Vagina (tissue), 2 donors: ENCODE measurements at places on chromosomes 4 and X.
A peak's percentile ranks its signal among the peaks of the same experiment; 100 is the strongest.

GRCh38 chrX:9291629-9292028, 173.2 kb upstream of the TBL1X start:
- DNase-seq, result no peak

- DNase-seq, result no peak
Measured at GRCh38 chrX:65406532-65406931, 128.1 kb downstream of the LAS1L start.

GRCh38 chrX:22629105-22629725, 356.5 kb downstream of the CBLL2 start:
- DNase-seq, result no peak

DNA sequence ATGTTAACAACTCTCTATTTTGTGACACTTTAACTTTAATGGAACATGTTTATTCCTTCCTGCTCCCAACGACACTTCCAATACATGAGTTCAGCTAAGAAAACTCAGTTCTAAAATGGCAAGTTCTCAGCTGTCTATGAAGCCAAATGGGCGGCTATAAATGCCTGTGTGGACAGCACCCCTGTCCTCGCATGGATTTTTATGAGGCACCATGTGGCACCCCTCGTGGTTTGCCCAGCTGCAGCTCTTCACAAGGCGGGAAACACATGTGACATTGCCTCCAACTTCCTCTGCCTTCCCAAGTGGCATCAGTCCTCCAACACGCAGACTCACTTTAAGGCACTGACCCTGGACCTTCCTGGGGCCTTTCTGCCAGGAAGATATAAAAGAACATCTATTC, 48.0 kb downstream of the SH3RF1 start:
- DNase-seq, result no peak

DNA sequence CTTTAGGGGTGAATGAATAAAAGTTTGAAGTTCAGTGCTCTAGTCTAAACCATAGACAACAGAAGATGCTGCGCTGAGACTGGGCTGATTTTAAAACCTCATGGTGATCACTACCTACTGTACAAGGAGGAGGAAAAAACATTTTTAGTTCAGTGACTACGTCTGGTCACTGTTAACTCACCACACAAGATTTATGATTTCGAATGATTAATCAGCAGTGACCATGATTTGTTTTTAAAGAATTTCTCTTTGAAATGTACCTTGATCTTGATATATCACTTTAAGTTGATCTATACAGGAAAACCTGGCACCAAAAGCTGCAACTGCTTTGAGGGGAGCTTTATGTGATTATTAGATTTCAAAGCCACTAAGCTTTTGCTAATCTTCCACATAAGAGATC, 286.3 kb downstream of the PDGFC start:
- no peak for DNase-seq

DNA sequence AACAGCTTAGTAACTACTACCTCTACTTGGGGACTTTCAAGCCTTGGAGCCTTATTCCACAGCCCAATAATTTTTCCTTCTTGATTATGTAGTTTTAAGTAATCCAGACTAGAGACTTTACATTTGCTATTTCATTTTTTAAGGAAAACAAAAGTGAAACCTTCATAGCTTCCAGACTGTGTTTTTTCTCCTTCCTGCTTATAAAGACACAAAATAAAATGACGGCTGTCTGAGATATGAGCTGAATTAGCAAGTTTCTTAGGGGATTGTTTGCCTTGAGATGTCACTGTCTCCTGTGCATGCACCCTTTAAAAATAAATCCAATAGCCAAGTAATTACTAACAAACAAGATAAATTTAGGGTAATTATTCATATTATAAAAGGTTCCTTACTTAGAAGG, 78.8 kb upstream of the PACRGL start:
- no peak for DNase-seq

DNA sequence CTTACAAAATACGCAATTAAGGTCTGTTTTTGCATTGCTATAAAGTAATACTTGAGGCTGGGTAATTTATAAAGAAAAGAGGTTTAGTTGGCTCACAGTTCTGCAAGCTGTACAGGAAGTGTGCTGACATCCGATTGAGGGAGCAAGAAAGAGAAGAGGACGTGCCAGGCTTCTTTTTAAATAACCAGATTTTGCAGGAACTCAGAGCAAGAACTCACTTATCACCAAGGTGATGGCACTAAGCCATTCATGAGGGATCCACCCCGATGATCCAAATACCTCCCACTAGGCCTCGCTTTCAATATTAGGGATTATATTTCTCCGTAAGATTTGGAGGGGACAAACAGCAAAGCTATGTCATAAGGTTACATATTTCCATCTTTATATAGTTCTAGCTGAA, 456.7 kb downstream of the GLUD2 start:
- DNase-seq, result no peak

- DNase-seq, result peak; percentile 91
Measured at GRCh38 chr4:52996261-52997131, 134.4 kb downstream of the RASL11B start.

DNA sequence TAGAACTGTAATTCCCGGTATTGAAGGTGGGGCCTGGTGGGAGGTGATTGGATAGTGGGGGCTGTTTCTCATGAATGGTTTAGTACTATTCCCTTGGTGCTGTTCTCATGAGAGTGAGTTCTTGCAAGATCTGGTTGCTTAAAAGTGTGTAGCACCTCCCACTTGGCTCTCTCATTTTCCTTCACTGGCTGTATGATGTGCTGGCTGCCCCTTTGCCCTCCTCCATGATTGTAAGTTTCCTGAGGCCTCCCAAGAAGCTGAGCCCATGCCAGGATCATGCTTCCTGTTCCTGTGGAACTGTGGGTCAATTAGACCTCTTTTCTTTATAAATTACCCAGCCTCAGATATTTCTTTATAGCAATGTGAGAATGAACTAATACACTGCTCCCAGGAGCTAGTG, 8.7 kb downstream of the ANXA10 start:
- DNase-seq, result no peak

- DNase-seq, result no peak
Measured at GRCh38 chr4:134260126-134260525, 58.5 kb upstream of the PABPC4L start.

DNA sequence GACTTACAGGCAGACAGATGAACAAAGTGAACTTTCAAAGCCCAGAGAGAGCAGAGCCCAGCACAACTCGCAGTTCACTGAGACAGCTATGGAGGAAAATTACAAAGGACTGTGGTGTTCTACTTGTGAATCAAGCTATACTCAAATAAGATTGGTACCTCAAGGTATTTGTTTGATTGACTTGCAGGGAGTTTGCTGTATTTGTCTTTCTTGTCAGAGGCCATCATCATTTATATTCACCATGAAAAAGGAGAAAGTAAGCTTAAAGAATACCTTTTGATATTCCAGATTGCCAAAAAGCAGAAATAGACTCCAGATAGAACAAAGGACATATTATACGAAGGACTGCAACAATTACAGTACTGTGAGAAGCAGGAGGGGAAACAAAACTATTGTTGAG, 1047.9 kb downstream of the RPA4 start:
- DNase-seq, result no peak

DNA sequence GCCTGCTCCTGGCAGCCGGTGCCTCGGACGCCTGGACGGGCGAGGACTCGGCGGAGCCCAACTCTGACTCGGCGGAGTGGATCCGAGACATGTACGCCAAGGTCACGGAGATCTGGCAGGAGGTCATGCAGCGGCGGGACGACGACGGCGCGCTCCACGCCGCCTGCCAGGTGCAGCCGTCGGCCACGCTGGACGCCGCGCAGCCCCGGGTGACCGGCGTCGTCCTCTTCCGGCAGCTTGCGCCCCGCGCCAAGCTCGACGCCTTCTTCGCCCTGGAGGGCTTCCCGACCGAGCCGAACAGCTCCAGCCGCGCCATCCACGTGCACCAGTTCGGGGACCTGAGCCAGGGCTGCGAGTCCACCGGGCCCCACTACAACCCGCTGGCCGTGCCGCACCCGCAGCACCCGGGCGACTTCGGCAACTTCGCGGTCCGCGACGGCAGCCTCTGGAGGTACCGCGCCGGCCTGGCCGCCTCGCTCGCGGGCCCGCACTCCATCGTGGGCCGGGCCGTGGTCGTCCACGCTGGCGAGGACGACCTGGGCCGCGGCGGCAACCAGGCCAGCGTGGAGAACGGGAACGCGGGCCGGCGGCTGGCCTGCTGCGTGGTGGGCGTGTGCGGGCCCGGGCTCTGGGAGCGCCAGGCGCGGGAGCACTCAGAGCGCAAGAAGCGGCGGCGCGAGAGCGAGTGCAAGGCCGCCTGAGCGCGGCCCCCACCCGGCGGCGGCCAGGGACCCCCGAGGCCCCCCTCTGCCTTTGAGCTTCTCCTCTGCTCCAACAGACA, 4.4 kb downstream of the SOD3 start:
- DNase-seq, result no peak

DNA sequence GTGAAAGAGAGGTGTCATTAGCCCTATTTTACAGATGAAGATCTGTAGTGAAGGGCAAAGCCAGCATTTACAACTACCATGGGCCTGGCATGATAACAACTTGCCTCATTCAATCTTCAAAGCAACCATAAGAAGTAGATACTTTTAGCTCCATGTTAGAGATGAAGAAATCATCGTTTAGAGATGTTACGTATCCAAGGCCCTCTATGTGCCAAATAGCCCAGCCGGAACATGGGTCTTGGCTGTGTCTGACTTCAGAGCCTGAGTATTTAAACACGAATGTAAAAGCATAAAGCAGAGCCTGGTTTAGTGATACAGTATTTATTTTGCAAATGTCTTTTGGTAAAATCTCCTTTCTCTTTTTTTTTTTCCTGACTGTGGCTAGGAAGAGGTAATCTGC, 197.1 kb downstream of the RASL11B start:
- no peak for DNase-seq

- DNase-seq, result no peak
Measured at GRCh38 chrX:38277802-38278201, 49.5 kb downstream of the RPGR start.

- DNase-seq, result no peak
Measured at GRCh38 chr4:36872679-36873078, 371.9 kb upstream of the NWD2 start.

DNA sequence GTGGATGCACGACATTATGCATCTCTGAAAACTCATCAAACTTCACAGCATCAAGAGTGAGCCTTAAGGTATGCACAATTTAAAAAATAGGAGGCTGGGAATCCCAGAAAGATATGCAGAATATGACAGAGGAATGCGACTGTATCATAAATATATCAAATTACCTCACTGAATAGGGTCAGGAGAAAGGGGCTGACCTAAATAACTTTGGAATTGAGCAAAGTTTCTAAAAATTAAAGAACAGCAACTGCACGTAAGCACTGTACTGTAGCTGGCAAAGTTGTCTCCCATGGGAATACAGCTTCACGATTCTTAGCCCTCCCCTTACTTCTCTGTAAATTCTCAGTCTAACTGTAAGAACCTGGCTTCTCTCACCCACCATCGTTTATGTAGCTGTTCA, 397.4 kb upstream of the ZFP42 start:
- no peak for DNase-seq

- no peak for DNase-seq
Measured at GRCh38 chr4:71608678-71609071, 175.2 kb downstream of the GC start.

DNA sequence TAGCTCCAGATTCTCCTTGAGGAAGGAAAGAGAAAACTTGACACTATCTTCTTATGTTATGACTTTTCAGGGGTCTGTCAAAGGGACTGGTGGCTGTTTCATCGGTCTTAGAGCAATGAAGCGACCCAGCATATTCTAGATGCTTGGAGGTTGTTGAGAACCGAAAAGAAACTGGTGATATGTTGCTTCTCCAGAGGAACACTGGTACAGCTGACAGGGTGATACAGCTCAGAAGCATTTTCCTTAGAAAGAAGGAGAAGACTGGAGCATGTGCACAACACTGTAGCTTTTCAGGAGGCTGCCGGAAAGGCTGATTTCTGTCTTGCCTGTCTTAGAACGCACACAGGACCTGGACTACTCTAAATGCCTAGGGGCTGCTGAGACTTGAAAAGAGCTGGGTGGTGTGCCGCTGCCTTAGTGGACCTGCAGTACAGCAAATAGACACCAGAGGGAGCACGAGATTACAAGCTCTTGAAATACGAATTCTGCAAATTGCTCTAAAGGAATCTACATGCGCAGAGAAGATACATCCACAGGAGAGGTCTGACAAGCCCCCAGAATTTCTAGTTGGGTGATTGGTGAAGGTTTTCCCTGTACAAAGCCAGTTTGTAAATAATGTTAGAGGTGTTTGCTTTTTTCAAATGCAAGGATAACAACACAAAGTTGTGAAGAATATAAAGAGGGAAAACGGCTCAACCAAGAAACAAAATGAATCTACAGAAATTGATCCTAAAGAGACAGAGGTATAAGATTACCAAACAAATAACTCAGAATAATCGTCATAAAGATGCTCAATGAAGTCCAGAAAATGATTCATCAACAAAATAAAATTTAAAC, 223.1 kb upstream of the DMD start:
- no peak for DNase-seq

DNA sequence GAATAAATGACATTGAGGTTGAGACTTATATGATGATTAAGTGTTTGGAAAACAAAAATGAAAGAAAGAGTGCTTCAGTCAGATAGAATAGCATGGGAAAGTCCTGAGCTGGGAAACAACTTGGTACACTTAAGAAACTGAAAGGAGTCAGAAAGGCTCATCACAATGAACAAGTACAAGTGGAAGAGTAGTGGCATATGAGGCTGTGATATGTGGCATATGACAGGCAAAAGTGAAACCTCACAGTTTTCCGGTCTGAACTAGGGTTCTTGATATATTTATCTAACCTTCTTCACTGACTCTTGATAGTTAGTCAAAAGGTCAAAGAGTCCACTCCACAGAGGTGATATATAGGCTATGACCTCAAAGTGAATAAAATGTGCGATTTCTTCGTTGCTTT, 537.1 kb upstream of the CXorf51A start:
- DNase-seq, result no peak

DNA sequence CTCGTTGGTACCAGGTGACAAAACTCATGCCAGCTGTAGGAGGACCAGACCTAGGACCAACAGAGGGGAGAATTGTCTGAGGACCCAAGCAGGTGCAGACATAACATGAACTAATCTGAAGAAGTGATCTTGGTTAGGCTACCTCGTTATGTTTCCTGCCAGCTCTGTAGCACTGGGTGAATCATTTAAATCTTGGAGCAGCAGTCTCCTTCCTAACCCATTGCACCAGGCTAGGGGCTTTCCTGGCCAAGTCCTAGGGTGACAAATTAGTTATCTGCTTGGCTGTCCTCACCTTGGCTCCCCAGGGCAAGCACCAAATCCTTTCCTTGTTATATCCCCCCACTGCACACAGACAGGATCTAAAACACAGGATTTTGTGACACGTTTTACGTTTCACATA, 87.8 kb downstream of the WWC2 start:
- no peak for DNase-seq

- no peak for DNase-seq
Measured at GRCh38 chrX:24231131-24231540, 81.6 kb downstream of the ZFX start.

DNA sequence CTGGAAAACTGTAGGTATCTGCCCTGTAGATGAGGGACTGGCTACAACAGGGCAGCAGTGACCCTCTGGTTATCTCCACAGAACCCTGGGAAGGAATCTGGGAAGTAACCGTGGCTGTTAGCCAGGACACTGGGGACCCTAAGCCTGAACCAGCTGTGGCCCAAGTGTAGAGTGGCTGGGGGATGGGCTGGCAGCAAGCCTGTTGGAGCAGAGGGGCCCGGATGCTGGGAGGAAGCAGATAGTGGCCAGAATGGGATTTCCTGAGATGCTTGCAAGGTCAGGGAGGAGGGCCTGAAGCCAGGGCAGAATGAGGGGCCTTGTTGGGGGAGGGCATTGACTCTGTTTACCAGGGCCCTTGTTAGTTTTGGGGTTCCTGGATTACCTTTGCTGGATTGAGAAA, 161.0 kb upstream of the EOLA2 start:
- no peak for DNase-seq
